ENCODE measurements at places on chromosomes 16 and 17.
A peak's percentile ranks its signal among the peaks of the same experiment; 100 is the strongest.

GRCh38 chr16:64012166-64012565, 1109.7 kb downstream of the CDH11 start:
- no peak for DNase-seq

GRCh38 chr17:79861413-79862216, 22.4 kb upstream of the CBX4 start:
- no peak for DNase-seq

GRCh38 chr17:1094591-1094990, 85.2 kb downstream of the ABR start:
- no peak for DNase-seq

DNA sequence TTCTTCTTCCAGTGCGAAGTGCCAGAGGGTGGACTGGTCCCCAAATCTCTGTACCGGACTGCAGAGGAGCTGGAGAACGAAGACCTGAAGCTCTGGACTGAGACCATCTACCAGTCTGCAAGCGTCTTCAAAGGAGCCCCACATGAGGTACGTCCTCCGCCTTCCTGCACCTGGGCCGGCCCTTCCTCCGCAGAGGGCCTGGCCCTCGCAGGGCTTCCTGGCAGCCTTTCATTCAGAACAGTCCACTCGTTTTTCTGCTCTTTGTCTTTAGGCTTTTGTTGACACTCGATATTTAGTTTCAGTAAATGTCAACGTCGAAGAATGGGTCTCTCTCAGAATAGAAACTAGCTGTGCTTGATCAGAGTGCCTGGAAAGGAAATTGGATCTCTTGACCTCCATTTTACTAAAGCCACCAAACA, 68.6 kb downstream of the SEC14L1 start:
- DNase-seq: peak; percentile 30

DNA sequence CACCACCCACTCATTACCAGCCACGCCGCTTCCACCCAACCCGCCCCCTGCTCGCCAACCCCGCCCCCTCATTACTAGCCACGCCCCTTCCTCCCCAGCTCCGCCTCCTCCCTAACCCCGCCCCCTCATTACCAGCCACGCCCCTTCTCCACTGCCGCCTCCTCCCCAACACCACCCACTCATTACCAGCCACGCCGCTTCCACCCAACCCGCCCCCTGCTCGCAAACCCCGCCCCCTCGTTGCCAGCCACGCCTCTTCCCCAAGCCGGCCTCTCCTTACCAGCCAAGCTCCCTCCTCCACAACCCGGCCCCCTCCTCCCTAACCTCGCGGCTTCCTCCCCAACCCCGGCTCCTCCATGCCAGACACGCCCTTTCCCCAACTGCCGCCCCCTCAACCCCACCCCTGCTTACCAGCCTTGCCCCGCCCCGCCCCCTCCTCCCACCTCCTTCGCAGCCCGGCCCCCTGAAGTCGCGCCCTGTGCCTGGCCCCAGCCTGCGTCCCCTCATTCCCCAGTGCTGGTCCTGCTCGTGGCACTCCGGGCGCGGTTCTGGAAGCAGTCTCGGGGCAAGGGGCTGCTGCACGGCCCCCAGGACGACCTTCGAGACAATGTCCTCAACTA, 7.3 kb downstream of the SLC22A31 start:
- DNase-seq: no peak

DNA sequence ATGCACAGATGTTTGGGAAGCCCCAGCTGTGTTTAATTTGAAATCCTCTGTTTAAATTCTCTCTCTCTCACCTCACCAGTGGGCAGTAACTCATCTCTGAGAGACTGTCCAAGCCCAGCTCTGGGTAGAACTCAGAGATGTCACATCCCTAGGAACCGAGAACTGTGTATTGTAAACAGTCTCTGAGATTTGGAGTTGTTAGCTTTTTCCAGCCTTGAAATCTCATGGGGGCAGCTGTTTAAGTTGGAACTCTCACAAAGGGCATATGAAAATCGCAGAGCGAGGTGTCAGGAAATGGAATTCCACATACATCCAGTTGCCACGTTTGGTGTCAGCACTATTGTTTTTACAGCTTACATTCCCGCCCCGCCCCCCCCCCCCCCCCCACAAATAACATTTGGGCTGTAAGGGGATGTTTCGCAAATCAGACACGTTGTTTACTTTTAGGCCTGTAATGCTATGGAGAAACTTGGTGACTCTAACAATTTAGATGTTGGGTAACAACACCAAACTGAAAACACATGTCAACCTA, 34.3 kb downstream of the VPS35L start:
- no peak for DNase-seq
